Glutamatergic neuron (in vitro differentiated cells): ENCODE measurements at places on chromosomes 7 and 10.

DNA sequence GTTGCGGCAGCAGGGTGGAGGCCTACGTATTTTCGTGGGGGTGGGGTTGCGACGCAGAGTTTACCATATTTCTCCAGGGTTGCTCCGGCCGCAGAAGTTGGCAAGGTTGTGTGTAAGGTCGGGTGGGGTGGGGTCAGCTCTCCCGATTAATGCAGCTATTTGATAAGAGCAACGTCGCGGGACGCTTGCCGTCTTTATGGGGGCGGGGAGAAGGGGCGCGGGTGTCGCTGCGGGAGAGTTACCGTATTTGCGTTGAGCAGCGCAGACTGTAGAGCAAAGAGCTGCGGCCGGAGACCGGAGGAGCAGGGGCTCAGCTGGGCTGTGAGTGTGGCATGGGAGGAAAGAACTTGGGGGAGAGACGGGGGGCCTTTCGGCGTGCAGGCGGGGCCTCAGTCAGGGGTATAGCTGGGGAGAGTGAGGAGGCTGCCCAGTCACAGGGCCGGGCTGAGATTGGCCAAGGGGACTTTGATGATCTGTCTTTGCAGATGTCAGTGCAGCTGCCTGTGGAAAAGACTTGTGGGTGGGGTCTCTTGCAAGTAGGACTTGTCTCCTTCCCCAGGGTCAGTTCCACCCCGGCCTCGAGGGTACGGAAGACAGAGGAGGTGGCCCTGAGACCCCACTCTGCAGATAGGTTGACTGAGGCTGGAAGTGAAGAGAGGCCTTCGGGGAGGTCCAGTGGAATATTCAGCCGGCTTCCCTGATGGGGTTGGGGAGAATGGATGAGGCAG is 26.6 kb downstream of the ZNF775 start:
- peak; percentile 66 for DNase-seq

GRCh38 chr10:55163388-55163979 is 362.5 kb upstream of the PCDH15 start:
- no peak for DNase-seq

- DNase-seq, result no peak
Observed at GRCh38 chr10:74156919-74157289, 5.9 kb downstream of the ADK start.

DNA sequence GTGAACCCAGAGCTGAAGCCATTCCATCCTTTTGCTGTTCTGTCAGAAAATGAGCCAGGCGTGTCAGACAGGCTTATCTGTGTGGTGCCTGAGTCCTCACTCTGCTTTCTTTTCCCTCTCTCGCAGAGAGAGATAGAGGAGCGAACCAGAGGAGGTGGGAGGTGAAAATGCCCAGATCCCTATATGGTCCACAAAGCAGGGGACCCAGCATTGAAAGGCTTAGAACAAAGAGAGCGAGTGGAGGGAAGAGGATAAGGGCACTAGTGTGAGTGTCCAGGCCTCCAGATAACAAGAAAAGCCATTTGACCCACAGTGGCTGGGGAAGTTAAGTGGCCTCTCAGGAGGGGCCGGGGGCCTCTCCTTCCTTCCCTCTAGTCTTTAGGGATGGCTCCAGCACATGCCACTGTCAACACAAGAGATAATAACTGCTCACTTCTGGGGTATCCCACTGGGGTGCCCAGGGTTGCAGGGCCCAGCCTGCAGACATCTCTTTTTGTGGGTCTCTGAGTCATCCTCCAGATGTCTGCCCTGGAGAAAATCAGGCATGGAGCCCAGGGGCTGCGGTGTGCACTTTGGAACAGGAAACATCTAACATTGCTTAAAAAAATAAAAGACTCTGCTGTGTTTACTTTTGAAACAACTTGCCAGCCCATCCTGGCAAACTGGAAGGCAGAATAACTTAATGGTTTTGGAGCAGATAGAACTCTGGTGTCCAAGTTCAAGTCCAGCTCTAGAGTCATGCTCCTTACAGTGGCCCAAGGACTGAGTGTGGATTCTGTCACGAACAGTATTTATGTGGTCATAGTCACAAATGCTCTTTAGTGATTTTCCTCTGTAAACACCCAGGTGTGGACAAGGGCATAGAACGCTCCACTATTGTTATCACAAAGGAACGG is 189.5 kb downstream of the CXCL12 start:
- DNase-seq, result no peak

DNA sequence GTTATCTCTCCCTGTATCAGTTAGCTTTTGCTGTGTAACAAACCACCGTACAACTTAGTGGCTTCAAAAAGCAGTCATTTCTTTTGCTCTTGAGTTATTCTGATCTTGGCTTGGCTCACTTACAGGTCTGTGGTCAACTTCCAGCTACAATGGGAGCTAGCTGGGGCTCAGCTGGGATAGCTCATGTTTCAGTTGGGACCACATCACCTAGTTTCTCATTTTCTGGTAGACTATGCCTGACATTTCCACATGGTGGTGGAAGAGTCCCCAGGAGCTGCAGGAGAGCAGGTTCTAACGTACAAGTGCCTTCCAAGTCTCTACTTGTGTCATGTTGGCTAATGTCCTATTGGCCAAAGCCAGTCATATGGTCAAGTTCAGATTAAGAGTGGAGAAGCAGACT is 25.8 kb upstream of the PIP4K2A start:
- no peak for DNase-seq

- DNase-seq, result peak; percentile 23
Observed at GRCh38 chr7:145036604-145037405, 201.0 kb upstream of the TPK1 start.

- DNase-seq, result no peak
Observed at GRCh38 chr7:155948845-155949244, 136.6 kb upstream of the SHH start.

GRCh38 chr10:90306187-90306586 is 551.7 kb downstream of the HTR7 start:
- DNase-seq, result no peak

- DNase-seq, result peak; percentile 84
Observed at GRCh38 chr10:91908337-91909116, 759 bp downstream of the FGFBP3 start.

GRCh38 chr7:106962751-106963150 is 81.8 kb upstream of the PRKAR2B start:
- no peak for DNase-seq

GRCh38 chr10:10489805-10490571 is 527.7 kb upstream of the CELF2 start:
- no peak for DNase-seq

DNA sequence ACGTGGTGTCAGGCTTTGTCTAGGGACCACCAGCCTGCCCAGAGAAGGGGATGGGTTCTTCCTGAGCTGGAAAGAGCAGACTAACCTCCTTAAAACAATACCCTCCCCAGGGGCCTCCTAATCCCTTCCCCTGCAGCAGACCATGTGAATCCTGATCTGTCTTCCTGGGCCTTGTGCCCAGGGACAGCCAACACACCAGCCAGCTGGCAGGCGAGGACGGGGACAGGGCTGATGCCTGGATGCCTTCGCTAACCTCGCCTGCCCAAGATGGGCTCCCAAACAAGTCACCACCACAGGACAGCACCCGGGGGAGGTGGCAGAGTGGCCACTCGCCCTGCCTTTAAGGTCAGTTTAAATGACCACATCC is 17.6 kb downstream of the PODXL start:
- no peak for DNase-seq
